Fibroblast of skin of left quadriceps (primary cell): ENCODE measurements at places on chromosomes 16 and 17.

GRCh38 chr17:47685556-47686275 is 8.2 kb upstream of the TBKBP1 start:
- no peak for DNase-seq

- DNase-seq: no peak
These were observed 49.6 kb upstream of the SIAH1 start for GRCh38 chr16:48434653-48435317.

- DNase-seq: no peak
These were observed 562.0 kb upstream of the GOT2 start for GRCh38 chr16:59295993-59296736.

DNA sequence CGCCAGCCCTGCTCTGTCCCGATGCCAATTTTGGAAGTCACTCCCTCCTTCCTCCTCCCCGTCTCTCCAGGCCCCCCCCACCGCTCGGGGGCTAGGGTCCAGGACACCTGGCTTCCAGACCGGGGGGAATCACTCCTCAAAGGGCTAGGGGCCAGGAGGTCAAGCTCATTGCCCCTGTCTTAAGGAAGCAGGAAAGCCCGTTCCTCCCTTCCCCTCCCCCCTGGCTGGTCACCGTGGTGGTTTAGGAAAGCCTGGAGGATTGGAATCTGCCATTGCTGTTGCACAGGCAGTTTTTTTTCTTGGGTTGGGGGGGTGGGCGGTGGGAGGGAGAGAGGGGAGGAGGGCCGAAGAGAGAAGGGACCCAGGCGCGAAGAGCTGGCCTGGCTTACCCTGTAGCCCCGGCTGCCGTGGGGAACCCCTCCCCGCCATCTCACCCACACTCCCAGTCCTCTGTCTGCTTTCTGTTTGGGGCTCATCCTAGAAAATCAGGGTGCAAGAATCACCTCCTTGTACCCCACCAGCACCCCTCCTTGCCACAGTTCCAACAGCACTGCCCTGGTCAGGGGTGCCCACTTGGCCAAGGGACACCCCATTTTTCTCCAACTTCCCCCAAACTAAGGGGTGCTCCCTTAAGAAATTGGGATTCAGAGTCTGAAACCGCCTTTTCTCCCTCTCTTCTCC is 2.9 kb upstream of the BCL6B start:
- DNase-seq: no peak
